ENCODE measurements at places on chromosomes 1 and 21. TPM values are rescaled to one million over a fixed set of nuclear protein-coding genes. Genes with fewer than 3 reads are reported as not detected.

Gene TNFSF18
- 0.52 TPM for polyA plus RNA-seq

DNA sequence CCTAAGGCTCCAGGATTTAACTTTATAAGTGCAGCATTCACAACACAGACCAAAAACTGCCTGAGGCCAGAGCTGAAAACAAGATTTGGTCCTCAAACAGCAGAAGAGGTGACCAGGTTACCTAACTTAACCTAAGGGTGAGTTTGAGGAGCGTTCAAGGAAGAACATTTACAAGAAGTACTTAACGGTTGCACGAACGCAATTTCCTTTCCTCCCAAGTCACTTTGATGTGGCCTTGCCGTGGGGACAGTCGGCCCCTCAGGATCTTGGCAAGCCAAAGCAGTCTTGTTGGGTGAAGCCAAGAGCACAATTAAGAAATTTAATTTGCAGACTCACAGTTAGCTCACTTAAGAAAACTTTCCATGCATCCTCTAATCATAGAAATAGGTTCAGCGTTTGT lies 202.6 kb upstream of the COA6 start:
- peak; percentile 31 for DNase-seq

DNA sequence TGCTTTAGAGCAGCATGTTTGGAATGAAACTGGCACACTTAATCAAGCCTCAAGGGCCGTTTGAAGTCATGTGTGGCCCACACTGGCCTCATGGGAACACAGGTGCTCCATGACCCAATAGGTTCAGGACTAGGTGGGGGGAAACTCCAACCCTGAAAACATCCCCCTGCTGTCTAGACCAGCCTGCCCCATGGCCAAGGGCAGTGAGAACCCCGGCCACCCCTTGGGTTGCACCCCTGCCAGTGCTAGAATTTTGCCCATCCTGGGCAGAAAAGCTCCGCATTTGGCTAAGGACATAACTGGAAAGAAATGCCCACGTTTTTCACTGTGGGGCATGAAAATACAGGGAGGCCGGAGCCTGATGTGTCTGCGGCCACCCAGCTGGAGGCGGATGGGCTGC lies 6.1 kb upstream of the PTGER3 start:
- no peak for DNase-seq

Gene NUF2
- polyA plus RNA-seq = 17.8 TPM

GRCh38 chr1:34946211-34946610 lies 16.8 kb upstream of the DLGAP3 start:
- DNase-seq = no peak

DNA sequence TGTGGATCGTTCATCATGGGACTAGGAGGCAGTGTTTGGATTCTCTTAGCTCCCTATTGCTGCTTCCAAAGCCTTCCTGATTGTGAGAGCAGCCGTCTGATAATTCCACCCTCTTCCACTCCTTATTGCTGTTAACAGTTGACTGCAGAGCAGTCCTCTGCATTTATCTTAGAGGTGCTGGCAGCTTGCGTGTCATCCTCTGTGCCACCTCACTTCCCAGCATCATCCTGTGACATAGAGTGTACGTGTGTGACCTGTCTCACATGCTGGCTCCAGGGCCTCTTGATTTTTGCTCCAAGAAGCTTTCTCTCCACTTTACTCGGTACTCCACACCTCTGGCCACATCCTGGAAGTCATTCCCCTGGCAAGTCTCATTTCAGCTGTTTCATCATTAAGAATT lies 53.0 kb upstream of the DYNLT5 start:
- DNase-seq = no peak

Gene AGTRAP
- polyA plus RNA-seq = 84.2 TPM

Gene MROH9
- 0.05 TPM for polyA plus RNA-seq

GRCh38 chr1:6275826-6276782 lies 15.2 kb upstream of the GPR153 start:
- DNase-seq = no peak

Gene SLFNL1
- 0.82 TPM for polyA plus RNA-seq

- no peak for DNase-seq
Observed at GRCh38 chr1:7390604-7391000, 380.5 kb upstream of the VAMP3 start.

DNA sequence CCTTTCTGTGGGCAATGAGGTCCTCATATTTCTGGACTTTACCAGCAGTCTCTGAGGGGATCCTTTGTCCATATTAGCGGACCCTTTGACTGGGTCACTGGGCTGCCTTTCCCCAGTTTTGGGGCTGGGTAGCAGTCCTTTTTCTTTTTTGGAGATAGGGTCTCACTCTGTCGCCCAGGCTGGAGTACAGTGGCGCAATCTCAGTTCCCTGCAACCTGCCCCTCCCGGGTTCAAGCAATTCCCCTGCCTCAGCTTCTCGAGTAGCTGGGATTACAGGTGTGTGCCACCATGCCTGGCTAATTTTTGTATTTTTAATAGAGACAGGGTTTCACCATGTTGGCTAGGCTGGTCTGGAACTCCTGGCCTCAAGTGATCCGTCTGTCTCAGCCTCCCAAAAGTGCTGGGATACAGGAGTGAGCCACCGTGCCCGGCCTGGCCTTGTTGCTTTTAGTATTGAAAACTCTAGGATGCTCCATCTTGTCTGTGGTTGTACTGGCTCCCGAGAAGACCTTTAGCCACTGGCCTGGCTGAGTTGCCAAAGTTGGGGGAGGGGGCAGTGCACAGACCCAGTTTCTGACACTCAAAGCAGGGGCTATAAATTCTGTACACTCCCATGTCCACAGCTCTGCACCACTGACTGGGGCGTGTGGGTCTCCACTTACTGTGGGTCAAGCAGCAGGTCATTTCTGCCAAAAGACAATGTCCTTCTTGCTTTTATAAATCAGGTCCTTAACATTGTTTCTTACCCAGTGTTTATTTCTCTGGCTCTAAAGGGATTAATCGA lies 33.1 kb downstream of the MAN1C1 start:
- no peak for DNase-seq

GRCh38 chr1:57376041-57376440 lies 47.8 kb downstream of the DAB1 start:
- DNase-seq = no peak

DNA sequence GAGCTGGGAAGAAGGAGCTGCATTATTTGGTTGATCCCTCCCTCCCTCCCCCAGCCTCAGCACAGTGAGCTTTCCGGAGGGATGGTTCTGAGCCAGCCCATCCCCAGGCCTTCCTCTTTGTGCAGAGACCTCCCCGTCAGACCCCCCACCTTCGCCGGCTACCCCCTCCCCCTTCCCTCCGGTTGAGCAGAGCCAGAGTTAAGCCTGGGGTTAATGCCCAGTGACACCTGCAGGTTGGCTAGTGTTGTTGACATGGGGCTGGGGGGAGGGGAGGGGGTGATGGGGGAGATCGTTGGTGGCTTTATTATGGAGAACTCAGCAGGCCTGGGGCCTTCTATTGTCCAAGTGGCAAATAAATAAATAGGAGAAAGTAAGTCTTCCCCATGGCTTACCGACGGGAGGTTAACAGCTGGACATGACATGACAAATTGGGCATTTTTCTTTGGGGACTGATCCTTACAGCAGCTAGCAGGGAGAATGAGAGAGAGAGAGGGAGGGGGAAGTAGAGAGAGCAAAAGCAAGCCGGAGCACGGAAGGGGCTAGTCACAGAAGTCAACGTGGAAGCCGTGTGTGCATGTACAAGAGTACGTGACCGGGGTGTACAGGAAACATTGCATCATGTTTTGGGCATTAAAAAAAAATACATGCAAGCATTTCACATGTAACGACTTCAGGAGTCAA lies 131.1 kb downstream of the TMEM53 start:
- DNase-seq = no peak

GRCh38 chr1:68173936-68174737 lies 58.2 kb downstream of the WLS start:
- DNase-seq = no peak

GRCh38 chr1:4585216-4585615 lies 69.2 kb upstream of the AJAP1 start:
- DNase-seq = peak; percentile 36

DNA sequence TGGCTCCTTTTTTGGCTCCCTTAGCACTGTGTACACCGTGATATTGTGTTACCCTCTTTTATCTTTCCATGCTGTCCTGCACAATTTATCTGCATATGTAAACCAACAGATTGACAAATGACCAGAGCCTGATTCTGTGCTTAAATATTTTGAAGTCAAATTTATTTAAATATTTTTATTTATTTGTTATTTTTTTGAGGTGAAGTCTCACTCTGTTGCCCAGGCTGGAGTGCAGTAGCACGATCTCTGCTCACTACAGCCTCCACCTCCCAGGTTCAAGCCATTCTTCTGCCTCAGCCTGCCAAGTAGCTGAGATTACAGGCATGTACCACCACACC lies 12.8 kb downstream of the PMF1 start:
- DNase-seq = no peak

- DNase-seq = no peak
Observed at GRCh38 chr1:207923121-207923520, 12.2 kb upstream of the CD34 start.

- peak; percentile 34 for DNase-seq
Observed at GRCh38 chr1:222420633-222421032, 127.3 kb downstream of the HHIPL2 start.

- no peak for DNase-seq
Observed at GRCh38 chr1:22815421-22816066, 104.9 kb downstream of the EPHB2 start.

DNA sequence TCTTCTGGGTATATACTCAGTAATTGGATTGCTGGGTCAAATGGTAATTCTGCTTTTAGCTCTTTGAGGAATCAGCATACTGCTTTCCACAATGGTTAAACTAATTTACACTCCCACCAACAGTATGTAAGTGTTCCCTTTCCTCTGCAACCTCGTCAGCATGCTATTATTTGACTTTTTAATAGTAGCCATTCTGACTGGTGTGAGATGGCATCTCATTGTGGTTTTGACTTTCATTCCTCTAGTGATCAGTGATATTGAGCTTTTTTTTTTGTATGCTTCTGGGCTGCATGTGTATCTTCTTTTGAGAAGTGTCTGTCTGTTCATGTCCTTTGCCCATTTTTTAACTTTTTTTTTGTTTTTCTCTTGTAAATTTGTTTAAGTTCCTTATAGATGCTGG lies 279.4 kb downstream of the PTGER3 start:
- no peak for DNase-seq

DNA sequence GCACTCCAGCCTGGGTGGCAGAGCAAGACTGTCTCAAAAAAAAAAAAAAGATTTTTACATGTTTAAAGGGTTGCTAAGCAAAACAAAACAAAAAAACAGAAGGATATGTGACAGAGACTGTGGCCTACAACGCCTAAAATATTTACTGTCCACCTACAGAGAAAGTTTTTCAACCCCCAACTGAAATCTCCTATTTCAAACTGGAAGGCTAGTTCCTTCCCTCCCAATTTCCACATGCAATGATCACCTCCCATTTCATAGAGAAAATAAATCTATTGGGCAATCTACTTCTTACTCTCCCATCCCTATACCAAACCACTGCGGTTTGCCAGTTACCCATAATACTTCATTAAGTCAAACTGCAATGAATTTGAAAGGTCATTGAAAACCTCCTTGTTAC lies 74.2 kb downstream of the ST3GAL3 start:
- DNase-seq = no peak

DNA sequence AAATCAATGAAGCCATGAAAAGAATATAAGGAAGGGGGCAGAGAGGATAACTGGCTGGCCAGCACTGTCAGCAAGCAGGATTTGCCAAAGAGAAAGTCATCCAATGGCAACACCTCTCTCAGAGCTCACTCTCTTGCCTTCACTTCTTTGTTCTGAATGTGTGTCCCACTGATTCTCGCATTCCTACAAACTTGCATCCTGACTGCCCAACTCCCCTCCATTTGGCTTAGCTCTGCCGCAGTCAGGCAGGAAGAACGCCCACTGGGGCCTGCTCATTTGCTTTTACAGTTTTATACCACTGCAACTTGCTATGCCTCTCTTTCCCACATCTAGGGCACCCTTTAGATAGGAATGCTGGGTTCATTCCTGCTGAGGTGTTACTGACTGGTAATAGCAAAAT lies 364.2 kb upstream of the ST6GALNAC5 start:
- no peak for DNase-seq

DNA sequence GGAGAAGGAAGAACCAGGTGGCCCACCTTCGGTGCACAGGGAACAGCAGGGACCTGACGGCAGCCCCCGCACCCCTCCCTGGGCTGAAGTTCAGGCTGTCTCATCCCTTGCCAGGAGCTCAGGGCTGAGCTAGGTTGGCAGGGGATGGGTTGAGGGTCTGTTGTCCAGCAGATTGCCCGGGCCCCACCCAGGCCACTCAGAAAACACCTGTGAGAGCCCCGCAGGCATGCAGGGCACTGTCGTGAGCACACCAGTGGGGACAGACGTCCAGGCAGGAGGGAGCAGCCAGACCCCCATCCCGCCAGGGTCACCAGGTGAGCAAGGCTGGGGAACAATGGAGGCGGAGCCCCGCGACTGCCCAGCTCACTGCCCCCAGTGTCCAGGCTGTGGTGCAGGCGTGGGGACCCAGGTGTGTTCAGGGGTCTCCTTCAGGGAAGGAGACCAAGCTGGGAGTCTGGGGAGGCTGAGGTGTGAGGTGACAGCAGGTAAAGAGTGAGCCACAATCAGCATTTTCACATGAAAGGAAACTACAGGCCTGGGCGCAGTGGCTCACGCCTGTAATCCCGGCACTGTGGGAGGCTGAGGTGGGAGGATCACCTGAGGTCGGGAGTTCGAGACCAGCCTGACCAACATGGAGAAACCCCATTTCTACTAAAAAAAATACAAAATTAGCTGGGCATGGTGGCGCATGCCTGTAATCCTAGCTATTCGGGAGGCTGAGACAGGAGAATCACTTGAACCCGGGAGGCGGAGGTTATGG lies 9.4 kb upstream of the SAMD11 start:
- no peak for DNase-seq

DNA sequence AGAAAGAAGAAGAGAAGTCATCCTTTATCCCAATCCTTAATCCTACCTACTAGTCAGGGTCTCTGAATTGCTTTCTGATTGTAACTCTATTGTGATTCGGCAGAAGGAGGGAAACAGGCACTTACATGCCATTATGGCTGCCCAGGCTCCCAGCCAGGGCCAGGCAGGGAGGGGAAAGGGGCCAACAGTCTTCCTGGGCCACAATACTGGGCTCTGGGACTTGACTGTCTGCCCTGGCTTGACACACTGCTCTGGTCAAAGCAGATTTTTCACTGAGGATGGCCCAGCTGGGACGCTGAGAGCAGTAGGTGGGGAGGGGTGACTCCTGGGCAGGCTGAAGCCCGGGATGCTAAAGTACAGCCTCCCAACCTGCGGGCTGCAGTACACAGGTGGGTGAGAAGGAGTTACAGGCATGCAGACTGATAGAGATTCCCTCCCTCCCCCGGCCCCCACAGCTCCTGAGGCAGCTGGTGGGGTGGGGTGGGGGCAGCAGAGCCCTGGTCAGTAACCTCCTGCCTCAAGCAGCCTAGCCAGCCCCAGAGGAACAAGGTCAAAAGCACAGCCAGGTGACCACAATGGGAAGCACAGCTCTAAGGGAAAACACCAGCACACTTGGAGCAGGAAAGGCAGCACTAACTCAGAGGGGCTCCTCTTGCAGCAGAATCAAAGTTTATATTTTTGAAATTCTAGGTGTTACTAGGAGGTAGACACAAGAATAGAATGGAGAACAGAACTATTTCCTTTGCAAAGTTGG lies 25.3 kb downstream of the KCND3 start:
- no peak for DNase-seq
